ENCODE measurements at places on chromosomes 6 and 20.

DNA sequence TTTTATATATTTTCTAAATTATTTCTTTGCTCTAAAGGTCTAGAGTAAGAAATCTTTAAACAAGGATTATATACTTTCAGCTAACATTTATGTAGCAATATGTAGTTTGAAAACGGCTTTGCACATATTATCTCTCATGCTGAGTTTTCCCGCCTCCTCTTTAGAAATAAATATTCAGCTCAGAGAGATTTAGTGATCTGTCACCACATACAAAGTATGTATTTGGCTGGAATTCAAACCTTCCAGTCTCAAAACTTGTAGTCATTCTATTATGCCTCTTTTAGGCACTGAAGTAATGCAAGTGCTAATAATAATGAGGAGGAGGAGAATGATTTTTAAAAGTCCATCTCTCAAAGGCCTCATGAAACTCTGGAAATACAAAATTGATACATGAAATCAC is 525.0 kb downstream of the GRIK2 start:
- DNase-seq = no peak

- no peak for DNase-seq
Measured at GRCh38 chr6:84897988-84898594, 133.7 kb upstream of the TBX18 start.

DNA sequence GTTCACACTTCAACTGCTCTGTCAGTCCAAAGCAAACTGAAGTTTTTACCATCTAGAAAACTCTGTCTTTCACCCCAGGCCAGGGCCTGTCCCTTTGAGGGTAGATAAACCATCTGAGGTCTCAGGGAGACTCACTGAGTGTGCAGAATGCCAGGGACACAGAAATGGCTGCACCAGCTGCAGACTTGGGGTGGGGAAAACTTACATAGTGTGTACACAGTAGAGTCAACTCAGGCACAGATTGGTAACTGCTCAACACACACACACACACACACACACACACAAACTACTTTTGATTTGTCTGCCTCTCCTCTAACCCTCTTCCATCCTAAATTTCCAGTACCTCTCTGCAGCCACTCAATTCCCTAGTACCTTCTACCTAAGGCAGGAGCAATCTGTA is 374.9 kb upstream of the JAG1 start:
- no peak for DNase-seq

DNA sequence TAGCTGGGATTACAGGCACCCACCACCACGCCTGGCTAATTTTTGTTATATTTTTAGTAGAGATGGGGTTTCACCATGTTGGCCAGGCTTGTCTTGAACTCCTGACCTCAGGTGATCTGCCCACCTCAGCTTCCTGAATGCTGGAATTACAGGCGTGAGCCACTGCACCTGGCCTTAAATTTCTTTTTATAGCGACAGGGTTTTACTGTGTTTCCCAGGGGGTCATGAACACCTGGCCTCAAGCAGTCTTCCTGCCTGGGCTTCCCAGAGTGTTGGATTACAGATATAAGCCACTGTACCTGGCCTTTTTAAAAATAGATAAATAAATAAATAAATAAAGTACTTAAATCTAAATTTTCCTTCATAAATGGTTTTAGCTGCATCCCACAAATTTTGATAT is 57.5 kb downstream of the LIN28B start:
- DNase-seq = no peak

DNA sequence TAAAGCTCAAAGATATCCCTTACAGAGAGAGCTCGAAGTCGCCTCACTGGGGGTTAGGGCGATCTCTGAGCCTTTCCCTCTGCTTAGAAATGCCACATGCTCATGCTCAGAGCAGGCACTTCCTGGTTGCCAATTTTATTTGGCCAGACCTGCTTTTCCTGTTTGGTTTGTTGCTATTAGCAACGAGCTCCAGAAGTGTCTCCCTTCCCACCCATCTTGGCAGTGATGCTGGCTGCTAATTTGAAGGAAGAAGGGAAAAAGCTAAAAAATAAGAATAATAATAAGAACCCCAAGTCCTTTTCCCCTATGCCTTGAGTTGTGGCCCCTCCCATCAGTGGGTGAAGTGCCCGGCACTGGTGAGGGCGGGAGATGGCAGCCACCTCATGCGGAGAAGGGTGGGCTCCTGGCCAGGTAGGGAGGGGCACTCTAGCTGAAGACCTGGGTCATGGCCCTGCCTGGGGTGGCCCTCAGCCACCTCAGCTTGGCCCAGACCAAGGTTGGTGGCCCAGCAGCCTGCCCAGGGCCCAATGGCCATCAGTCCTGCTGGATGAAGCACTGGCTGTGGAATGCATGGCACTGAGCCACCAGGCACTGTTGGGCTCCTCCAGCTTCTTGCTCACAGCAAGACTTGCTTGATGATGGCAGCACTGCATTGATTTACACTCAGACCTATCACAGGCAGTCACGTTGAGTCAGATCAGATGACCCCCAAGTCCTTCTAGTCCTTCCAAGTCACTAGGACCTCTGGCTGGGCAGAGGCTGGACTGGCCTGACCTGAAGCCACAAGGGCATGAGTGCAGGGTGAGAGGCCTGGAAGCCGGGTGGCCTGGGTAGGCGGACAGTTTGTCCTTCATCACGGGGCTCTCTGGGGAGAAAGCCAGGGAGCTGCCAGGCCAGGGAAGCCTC is 79.0 kb downstream of the SYNJ2 start:
- peak; percentile 30 for DNase-seq

DNA sequence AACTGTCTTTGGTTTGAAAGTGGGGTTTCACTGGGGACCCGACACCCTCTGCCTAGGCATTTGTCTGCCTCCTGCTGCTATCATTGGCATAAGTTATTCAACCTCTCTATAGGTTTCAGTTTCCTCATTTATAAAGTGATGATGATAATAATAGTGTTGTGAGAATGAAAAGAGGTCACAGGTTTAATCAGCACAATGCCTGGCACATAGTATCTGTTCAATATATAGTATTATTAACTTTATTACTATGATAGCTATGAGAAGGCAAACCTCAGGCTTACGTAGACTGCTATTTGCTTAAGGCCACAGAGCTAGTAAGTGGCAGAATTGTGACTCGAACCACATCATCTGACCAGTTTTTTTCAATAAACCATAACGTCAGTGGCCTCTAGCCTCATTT is 256.8 kb downstream of the CDKAL1 start:
- no peak for DNase-seq

- no peak for DNase-seq
Measured at GRCh38 chr20:54048891-54049545, 21.4 kb downstream of the BCAS1 start.

- DNase-seq = no peak
Measured at GRCh38 chr20:51346686-51347485, 195.6 kb downstream of the NFATC2 start.

GRCh38 chr6:131765081-131765803 is 42.6 kb upstream of the ENPP1 start:
- no peak for DNase-seq

- DNase-seq = no peak
Measured at GRCh38 chr20:9485614-9486340, 28.6 kb upstream of the LAMP5 start.

Measured in CD4-positive, alpha-beta memory T cell (primary cell).